ENCODE measurements at places on chromosomes 11 and 22. TPM values are rescaled to one million over a fixed set of nuclear protein-coding genes. Genes with fewer than 3 reads are reported as not detected.
A peak's percentile ranks its signal among the peaks of the same experiment; 100 is the strongest.

- no peak for DNase-seq
Observed at GRCh38 chr22:50688448-50688847, 15.8 kb downstream of the SHANK3 start.

GRCh38 chr11:75946531-75947530 is 131.8 kb downstream of the UVRAG start:
- DNase-seq: no peak

DNA sequence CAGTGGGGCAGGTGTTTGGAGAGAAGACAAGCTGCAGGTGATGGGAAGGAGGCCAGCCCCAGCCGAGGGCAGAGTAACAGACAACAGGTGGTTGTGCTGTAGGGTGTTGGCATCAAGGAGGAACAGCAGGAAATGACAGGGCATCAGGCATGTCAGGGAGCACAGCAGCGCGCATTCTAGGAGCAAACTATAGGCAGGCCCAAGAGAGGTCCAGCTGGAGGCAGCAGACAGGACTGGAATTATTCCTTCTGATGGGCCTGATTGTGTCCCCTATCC is 13.6 kb downstream of the ADM start:
- DNase-seq: no peak

- no peak for DNase-seq
Observed at GRCh38 chr11:31301549-31302510, 67.7 kb downstream of the DCDC1 start.

GRCh38 chr11:123217897-123218296 is 22.8 kb upstream of the CLMP start:
- DNase-seq: peak; percentile 80

Gene OR52I1
- not detected for total RNA-seq

Gene VSIG2
- total RNA-seq: 0.40 TPM

Gene APOL4
- total RNA-seq: not detected

All from epithelial cell of proximal tubule (primary cell).